ENCODE measurements at places on chromosomes 6 and 20. TPM values are rescaled to one million over a fixed set of nuclear protein-coding genes. Genes with fewer than 3 reads are reported as not detected.

The MAFB gene
- total RNA-seq = 12.1 TPM

The SH3BGRL2 gene
- total RNA-seq = 5.6 TPM

GRCh38 chr20:36181934-36182603 is 27.5 kb downstream of the EPB41L1 start:
- peaks cover 14% of the 10 kb centered on the region for H3K36me3 ChIP-seq
- no peak for DNase-seq
- no peaks in the 10 kb centered on the region for H3K27me3 ChIP-seq
- no peak overlapping the region for H3K27ac ChIP-seq
- H3K4me1 ChIP-seq = no peaks in the 10 kb centered on the region
- no peak overlapping the region for H3K4me3 ChIP-seq

- H3K27me3 ChIP-seq = no peaks in the 10 kb centered on the region
- DNase-seq = no peak
- H3K36me3 ChIP-seq = no peaks in the 10 kb centered on the region
- H3K4me1 ChIP-seq = no peaks in the 10 kb centered on the region
These were observed 12.5 kb upstream of the TMEM242 start for GRCh38 chr6:157335829-157336228.

DNA sequence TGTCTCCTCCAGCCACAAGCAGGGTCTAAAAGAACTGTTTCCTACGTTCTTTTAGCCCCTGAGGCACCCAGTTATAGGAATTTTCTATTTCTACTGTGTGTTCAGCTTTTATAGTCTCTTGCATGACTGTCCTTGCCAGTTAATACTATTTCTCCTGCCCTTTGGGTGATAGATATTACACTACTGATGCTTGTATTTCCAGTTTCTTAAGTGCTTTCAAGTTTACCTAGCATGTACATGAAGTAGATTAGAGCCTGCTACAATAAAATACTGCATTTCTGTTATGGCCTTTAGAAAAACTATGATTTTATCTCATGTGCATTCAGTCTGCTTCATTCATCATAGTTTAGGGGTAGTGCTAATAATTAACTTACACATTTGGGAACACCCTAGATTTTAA is 89.6 kb downstream of the FOXO3 start:
- DNase-seq = no peak
- H3K27ac ChIP-seq = peak overlapping the region; percentile 88
- H3K36me3 ChIP-seq = no peaks in the 10 kb centered on the region
- no peak overlapping the region for H3K4me3 ChIP-seq

All from heart left ventricle (tissue), 16 donors.